ENCODE measurements at places on chromosomes 11 and 22.

- DNase-seq: no peak
Measured at GRCh38 chr22:37854946-37855345, 5.7 kb downstream of the EIF3L start.

DNA sequence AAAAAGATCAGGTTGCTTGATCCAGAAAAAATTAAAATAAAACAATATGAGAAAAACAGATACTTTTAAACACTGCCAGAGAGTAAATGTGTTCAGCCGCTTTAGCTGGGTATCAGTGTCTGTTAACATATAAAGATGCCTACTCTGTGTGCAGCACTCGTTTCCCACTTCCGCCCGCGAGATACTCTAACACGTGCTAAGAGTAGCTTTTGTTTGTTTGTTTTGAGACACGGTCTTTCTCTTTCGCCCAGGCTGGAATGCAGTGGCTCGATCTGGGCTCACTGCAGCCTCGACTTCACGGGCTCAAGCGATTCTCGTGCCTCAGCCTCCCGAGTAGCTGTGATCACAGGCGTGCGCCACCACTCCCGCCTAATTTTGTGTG lies 531 bp upstream of the MEN1 start:
- peak; percentile 42 for DNase-seq

- DNase-seq: no peak
Measured at GRCh38 chr11:20443596-20443995, 56.1 kb downstream of the PRMT3 start.

DNA sequence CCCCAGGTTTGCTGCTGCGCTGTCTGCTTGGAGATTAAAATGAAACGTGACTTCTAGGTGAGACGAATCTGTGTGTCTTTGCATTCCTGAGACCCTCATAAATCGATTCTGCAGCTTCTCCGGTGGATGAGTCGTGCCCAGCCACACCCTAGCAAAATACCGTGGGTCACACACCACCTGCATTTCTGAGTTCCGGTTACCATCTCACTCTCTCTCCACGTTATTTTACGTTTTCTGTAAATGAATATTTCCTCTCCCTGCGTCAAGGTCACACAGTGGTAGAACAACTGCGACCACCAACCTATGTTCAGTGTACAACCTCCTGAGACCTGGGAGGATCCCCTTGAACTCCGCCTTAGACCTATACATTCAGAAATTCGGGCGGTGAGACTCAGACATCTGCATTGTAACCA lies 1.1 kb downstream of the YWHAH start:
- peak; percentile 45 for DNase-seq

- DNase-seq: no peak
Measured at GRCh38 chr11:46603704-46604308, 10.0 kb upstream of the AMBRA1 start.

DNA sequence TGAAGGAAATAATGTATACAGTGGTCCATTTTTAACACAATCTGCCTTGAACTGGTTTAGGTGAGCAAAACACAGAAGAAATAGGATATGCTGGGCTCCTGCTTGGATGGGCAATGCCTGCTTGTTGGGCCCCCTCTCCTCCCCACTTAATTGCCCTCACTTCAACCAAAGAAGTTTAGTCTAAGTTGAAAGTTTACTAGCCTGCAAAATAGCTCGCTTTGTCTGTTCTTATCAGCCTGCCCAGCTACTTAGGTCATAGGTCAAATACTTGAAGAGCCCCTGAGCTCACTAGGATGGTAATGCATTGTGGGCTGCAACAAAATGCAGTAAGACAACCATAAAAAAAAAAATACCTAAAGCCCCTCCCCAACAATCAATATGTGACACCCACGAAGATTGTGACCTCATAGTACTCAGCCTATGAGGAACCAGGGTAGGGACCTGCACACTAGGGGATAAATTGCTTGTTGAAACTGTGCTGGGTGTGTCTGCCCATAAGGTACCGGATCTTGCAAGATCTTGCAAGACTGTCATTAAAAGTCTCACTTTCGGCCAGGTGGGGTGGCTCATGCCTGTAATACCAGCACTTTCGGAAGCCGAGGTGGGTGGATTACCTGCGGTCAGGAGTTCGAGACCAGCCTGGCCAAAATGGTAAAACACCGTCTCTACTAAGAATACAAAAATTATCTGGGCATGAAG lies 10.9 kb downstream of the DRICH1 start:
- no peak for DNase-seq

DNA sequence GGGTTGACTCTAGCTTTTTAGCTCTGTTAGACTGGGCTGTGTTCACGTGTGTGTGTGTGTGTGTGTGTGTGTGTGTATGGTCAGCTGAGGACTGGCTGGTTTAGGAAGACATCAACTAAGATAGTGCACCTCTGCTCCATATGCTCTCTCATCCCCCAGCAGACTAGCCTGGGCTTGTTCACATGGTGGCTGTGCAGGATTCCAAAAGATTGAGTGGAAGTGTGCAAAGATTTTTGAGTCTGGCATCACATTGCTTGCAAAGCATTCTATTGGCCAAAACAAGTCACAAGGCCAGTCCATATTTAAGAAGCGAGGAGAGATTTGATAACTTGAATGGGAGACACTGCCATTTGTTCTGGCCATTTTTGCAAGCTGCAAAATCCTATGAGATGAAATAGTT lies 79.7 kb upstream of the C11orf87 start:
- no peak for DNase-seq

DNA sequence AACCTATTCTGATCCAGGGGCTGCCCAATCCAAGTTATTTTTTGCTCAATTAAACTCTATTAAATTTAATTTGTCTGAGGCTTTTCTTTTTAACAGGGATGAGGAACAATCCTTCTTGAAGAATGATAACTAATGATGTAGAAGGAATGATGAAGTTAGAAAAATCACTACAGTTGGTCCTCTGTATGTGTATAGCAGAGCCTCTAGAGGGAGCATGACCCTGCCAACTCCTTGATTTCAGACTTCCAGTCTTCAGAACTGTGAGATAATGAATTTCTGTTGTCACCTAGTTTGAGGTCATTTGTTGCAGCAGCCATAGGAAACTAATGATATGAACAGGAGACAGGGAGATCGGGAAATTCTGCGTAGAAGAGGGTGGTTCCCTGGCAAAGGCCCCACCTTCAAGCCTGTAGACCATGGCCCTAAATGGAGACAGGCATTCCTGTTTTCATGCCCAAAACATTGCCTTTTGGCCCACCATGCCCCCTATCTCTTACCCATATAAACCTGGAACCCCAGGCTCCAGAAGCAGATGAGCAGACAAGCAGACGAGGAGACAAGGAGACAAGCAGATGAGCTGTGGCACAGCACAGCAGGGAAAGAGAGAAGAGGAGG lies 7.7 kb upstream of the QSER1 start:
- no peak for DNase-seq

DNA sequence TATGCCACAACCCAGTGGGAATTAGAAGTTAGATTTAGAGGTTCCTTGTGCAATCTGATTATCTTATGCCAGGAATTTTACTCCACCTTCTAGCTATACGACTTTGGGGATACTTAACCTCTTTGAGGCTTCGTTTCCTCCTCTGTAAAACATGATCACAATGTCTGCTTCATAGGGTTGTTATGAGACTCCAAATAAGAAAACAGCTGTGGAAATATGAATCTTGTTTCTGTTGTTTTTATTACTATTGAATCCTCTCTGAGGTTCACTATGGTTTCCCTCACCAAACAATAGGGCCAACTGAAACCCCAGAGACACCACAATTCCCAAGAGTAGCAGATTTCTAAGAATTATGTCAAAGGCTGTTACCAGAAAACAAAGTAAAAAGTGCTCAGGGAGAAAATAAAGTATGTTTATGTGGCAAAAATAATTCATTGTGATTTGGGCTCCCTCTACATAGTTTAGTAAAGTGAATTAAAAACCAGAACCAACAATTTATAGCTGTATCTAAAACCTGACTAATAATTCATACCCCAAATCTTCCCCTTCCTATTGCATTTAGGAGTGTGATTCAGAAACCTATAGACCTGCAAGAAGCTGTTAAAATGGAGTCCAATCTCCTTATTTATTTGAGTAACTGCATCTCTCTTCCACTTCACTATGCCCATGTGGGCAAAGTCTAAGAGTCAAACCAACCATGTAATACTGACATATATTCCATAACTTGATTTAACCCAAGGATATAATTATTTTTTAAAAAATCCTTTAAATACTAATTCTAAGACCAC lies 38.4 kb downstream of the AMBRA1 start:
- DNase-seq: no peak

DNA sequence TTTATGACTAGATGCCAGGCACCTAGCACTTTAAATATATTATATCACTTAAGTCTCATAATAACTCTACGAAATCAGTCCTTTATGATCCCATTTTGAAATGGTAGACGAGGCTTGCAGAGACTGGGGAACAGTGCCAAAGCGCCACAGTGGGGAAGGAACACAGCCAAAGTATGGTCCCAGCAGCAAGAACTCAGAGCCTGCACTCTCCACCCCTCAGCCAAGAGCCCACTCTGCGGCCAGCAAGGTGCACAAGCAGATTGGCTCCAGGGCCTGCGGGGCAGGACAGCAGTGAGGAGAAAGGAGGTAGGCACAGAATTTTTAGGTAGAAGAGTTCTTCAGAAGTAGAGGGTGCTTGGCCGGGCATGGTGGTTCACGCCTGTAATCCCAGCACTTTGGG lies 61.4 kb downstream of the NRXN2 start:
- DNase-seq: no peak

- no peak for DNase-seq
Measured at GRCh38 chr22:38755155-38755910, 465 bp downstream of the SUN2 start.

DNA sequence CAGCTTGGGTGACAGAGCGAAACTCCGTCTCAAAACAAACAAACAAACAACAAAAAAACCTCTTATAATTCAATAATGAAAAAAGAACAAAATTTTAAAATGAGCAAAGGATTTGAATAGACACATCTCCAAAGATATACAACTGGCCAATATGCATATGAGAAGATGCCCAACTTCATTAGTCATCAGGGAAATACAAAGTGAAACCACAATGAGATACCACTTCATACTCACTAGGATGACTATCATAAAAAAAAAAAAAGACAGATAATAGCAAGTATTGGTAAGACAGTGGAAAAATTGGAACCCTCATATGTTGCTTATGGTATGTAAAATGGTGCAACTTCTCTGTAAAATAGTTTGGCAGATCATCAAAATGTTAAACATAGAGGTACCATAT lies 28.7 kb upstream of the BARX2 start:
- DNase-seq: no peak

GRCh38 chr11:65777241-65777640 lies 3.5 kb downstream of the AP5B1 start:
- no peak for DNase-seq

- DNase-seq: no peak
Measured at GRCh38 chr11:16262645-16262955, 93.7 kb downstream of the SOX6 start.

DNA sequence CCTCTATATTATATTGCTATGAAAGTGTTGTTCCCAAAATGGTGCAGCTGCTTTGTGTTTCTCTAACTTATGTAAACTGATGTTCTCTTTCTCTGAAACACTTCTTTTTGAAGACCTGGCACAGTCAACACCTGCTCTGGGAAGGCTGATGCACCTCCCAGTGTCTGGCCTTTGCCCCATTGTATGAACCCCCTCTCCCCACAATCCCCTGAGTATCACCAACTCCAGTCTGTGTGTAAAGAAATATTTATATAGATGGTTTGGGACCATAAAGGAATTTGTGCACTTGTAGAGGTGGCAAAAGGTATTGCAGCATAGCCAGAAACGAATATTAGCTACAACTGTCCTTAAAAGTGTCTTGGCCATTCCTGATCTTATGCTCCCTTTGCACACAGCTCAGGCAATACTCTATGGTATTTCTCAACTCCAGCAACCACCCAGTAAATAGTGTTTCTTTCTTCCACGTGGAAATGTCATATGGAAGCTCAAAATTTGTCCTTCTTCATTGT lies 365.2 kb upstream of the DDI1 start:
- DNase-seq: no peak

DNA sequence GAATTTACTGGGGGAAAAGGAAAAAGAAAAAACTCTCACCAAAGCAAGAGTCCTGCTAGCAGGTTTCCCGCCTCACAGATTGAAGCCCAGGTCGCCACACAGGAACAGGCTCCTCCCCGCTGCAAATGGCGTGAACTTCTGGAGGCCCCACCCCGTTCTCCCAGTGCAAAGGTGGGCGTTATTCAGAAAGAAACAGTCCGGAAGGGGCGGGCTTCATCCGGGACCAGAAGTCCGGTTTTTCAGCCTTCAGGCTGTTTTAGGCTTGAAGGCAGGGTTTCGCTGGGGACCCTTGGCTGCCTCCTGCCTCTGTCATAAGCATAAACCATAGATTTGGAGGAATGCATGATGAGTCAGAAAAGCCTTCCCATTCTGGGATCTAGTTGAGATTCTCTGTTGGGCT lies 148.3 kb upstream of the POU2AF2 start:
- DNase-seq: no peak

GRCh38 chr11:59208956-59209355 lies 3.8 kb downstream of the MPEG1 start:
- no peak for DNase-seq

DNA sequence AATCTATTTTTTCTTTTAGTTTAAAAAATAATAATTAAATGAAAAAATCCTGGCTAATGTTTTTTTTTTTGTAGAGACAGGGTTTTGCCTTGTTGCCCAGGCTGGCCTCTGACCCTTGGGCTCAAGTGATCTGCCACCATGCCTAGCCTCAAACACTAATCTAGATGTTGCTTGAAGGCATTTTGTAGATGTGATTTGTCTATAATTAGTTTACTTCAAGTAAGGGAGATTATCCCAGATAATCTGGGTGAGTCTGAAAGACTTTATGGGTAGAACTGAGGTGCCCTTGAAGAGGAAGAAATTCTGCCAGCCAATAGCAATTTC lies 38.6 kb upstream of the RBFOX2 start:
- no peak for DNase-seq

- DNase-seq: no peak
Measured at GRCh38 chr11:33948494-33948893, 56.6 kb upstream of the LMO2 start.

- peak; percentile 47 for DNase-seq
Measured at GRCh38 chr22:40024201-40025061, 29.7 kb downstream of the FAM83F start.

- DNase-seq: no peak
Measured at GRCh38 chr22:43502306-43502874, 90.6 kb downstream of the MPPED1 start.

GRCh38 chr22:47307326-47307725 lies 544.9 kb downstream of the TBC1D22A start:
- DNase-seq: no peak

Data from T-helper 2 cell (primary cell).